GM12892 (cell line): ENCODE measurements at places on chromosomes 13 and 19.

GRCh38 chr19:31675193-31675913 is 326.1 kb upstream of the TSHZ3 start:
- no peak for DNase-seq

GRCh38 chr19:17473041-17473440 is 2.7 kb downstream of the SLC27A1 start:
- DNase-seq, result no peak

DNA sequence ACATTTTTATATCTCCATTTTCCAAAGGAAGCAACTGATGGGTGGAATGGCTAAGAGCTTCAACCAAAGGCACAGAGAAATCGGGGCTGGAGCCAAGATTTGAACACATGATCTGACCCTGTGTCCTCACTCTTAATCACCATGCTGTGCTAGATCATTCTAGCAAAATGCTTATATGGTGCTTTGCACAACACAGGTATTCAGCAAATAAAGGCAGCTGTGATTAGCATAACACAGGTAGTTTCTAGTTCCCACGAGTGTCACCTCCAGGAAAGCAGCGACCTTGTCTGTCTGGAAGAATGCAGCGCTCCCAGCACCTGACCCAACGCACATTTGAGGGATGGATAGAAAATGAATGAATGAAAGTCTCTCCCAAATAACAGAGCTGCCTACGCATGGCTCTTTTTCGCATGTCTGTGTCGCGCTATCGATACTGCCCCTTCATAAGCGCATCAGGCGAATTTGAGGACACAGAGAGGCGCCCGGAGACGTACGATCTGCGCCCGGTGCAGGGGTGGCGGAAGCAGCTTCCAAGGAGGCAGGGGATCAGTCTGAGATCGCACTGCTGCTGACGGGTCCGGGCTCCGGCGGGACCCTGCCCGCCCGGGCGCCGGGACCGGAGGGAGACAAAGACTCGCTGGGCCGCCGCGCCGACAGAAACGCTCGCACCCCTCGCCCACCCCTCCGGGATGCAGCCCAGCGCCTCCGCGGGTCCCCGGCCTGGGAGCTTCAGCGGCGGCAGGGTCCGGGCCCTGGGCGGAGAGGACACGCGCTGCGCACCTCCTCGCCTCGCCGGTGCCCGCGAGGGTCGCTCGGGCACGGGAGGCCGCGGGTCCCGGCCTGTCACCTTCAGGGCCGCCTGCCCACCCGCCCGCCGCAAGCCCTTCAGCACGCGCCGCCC is 609 bp downstream of the EPS15L1 start:
- DNase-seq, result no peak

DNA sequence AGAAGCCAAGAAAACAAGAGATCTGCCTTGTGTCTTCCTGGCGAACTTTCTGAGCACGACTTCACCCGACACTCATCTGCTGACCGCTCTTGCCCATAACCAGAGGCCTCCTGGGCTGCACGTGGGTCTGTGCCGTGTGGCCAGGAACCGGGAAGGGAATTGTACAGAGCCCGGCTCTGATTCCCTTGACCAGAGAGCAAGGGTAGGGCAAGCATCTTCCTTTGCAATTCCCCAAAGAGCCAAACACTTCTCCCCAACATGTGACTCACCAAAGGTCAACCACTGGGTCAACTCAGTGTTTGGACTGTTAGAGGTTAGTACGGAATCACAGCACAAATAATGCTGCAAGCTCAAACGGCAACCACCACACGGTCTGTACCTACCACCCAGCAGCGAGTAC is 48.9 kb downstream of the KLF2 start:
- no peak for DNase-seq

DNA sequence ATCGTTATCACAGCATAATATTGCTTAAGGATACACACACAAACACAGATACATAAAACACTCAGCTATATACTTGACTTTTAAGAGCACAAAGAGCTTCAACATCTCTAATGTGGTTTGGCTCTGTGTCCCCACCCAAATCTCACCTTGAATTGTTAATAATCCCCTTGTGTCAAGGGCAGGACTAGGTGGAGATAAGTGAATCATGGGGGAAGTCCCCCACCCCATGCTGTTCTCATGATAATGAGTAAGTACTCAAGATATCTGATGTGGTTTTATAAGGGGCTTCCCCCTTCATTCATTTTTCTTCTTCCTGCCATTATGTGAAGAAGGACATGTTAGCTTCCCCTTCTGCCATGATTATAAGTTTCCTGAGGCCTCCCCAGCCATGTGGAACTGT is 481.4 kb downstream of the PCDH9 start:
- DNase-seq, result no peak

GRCh38 chr19:15934332-15935078 is at the start of gene CYP4F11:
CYP4F11 (minus strand) TSS chr19:15934529; CDS start chr19:15934408, 121 bp downstream.
- DNase-seq, result no peak

- DNase-seq, result no peak
Measured at GRCh38 chr13:89966524-89966923, 1381.0 kb upstream of the MIR17HG start.

DNA sequence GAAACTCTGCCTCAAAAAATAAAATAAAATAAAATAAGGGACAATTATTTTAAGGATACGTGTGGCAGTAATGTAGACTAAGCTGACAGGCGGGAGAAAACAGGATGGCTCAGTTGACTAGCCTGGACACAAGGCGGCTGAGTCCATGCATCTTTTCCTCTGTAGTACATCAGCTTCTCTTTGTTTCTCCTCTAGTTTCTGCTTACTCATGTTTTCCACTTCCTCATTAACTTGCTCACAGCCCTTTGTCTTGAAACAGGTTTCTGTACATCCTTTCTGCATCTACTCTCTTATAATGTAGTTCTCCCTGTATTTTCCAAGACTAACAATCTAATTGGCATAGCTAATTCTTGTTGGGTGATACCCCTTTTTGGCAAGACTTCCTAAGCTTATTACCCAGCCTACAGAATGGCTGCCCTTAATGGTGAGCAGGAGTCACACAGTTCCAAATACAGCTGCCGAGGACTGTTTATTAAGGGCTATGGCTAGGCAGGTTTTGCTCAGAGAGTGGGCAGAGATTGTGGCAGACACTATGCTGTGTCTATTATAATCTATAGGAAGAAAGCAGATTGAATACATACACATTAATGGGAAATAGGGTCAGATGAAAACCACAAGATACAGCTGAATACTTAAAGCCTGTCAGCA is 58.7 kb upstream of the KLF5 start:
- no peak for DNase-seq

GRCh38 chr13:45508776-45509175 is 44.0 kb downstream of the COG3 start:
- DNase-seq, result no peak

GRCh38 chr13:73167028-73167820 is 108.4 kb downstream of the KLF5 start:
- DNase-seq, result no peak

DNA sequence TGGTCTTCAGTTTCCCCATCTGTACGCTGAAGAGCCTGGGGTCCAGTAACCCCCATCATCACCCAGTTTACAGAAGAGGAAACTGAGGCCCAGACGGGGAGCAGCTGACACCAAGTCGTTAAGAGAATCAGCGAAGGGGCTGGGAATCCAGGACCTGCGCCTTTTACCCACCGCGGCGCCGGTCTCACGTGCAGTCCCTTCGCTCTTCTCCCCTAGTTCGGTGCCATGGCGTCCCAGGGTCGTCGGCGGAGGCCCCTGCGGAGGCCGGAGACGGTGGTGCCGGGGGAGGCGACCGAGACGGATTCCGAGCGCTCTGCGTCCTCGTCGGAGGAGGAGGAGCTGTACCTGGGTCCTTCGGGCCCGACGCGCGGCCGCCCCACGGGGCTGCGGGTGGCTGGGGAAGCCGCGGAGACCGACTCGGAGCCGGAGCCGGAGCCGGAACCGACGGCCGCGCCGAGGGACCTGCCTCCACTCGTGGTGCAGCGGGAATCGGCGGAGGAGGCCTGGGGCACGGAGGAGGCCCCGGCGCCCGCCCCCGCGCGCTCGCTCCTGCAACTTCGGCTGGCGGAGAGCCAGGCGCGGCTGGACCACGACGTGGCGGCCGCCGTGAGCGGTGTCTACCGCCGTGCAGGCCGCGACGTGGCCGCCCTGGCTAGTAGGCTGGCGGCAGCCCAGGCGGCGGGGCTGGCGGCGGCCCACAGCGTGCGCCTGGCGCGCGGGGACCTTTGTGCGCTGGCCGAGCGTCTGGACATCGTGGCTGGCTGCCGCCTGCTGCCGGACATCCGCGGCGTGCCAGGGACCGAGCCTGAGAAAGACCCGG is 698 bp downstream of the BLOC1S3 start:
- no peak for DNase-seq

DNA sequence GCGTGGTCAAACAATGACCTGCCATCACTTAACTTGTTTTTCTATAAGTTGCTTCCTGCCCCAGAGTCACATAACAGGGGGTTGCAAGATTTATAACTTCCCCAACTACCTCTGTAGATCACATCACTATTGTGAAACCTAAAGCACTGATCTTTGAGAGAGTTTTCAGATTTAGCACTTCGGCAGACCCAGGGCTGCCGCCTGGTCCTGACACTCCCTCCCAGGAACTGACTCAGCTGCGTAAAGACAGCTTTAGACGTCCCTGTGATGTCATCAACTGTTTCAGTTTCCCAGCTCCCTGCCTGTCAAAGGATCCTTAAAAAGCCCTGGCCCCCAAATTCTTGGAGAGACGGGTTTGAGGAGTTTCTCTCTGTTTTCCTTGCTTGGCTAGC is 33.3 kb downstream of the IGFL2 start:
- no peak for DNase-seq

GRCh38 chr19:55258476-55258827 is 365 bp downstream of the PPP6R1 start:
- no peak for DNase-seq

DNA sequence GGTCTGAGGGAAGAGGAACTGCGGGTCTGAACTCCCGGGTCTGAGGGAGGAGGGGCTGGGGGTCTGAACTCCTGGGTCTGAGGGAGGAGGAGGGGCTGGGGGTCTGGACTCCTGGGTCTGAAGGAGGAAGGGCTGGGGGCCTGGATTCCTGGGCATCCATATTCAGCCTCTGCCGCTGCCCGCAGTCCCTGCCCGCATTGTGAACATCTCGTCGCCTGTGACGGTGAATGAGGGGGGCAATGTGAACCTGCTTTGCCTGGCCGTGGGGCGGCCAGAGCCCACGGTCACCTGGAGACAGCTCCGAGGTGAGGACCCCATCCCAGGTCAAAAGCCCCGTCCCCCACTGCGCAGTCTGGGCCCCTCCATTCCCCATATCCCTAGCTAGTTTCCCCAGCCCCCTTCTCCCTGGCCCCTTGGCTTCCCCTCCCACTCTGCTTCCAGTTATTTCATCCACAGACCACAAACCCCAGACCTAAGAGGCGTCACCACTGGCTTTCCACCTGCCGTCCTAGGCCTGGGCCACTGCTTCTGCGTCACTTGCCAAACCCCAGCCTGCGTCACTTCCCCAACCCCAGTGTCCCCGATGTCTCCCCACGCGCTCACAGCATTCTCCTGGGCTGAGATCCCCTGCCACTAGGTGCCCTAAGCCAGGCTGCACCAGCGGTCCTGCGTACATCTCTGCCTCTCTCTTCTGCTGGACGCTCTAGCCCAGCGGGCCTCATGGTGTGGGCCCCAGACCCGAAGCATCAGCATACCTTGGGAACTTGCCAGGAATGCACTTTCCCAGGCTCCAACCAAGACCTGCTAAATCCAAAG is 13.9 kb downstream of the IGLON5 start:
- no peak for DNase-seq

DNA sequence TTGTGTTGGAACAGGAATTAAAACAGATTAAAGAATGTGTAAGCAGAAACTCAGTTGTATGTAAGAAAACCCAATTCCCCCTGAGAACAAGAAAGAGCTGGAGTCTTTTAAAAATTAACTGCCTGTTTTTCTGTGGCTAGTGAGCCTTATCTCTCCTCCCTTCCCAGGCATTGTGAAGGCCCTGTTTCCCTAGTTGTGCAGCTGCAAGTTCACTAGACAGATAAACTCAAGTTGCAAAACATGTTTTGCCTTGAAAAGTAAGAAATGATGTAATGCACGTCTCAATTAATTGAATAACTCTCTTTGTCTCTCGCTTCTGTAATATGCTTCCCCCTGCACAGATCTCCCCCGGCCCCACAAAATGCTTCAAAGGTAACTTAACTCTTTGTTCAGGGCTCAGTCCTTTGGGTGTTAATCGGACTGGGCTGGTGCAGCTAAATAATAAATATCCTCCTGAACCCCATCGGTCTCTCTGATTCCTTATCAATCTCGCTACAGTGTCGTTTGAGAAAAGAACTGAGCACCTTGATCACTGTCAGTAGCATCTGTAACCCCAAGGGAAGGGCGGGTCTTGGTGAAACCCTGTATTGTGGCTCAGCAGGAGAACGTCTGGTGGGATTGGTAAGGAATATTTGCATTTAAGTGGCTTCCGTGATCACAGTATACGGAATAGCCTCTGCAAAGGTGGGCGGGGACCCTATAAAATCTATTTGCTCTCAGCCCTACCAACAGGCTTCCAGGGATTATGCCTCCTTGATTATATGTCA is 1.6 kb upstream of the ZNF556 start:
- no peak for DNase-seq

DNA sequence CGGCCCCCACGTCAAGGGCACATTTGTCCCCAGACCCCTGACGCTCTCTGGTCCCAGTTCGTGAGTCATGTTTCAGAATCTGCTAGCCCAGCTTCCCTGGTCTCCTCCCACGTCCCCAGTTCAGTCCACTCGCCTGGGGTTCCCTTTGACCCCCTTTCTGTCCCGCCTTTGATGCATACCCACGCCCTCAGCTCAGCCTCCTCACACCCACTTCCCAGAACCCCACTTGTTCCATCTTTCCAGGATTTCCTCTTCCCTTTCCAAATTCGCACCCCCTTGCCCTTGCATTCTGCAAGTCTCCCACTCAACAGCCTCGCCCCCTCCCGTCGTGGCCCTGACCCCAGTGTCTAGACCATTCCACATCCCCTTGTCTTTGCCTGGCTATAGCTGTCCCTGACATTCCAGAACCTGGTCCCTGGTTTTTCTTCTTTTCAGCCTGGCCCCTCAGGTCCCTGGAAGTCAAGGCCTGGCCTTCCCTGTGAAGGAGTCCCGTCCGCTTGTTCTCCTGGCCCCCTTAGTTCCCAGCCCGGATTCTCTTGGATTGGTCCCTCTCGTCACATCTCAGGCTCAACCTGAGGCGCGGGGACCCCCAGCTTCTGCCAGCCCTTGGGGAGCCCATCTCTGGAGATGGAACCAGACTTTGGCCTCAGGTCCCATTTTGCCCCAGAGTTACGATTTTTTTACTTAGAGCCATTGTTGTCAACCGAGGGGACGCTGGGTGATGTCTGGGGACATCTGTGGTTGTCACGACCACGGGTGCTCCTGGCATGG is 1.3 kb downstream of the NCLN start:
- DNase-seq, result no peak

GRCh38 chr19:4911786-4912672 is 2.7 kb downstream of the UHRF1 start:
- DNase-seq, result no peak
